KBM-7 (cell line): ENCODE measurements at places on chromosomes 6 and 20.

- DNase-seq: no peak
Observed at GRCh38 chr6:3471711-3472110, 14.9 kb upstream of the SLC22A23 start.

- no peak for DNase-seq
Observed at GRCh38 chr6:49366539-49366938, 96.5 kb downstream of the MMUT start.

DNA sequence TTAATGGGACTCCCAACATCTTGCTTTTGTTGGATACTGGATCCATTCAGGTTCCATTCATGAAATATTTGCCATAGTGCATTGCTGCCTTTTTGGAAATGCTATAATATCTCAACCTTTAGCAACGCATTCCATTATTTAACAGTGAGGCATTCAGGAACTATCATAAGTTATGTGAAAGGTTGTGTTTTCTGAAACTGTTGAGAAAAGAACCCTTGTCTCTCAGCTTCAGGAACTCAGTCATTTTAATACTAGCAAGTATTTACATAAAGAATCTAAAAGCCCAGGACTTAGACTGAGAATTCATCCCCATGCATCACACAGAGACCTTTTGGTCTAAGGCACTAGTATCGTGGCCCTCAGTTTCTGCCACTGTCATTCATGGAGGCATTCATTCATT, 24.9 kb upstream of the SASH1 start:
- no peak for DNase-seq

DNA sequence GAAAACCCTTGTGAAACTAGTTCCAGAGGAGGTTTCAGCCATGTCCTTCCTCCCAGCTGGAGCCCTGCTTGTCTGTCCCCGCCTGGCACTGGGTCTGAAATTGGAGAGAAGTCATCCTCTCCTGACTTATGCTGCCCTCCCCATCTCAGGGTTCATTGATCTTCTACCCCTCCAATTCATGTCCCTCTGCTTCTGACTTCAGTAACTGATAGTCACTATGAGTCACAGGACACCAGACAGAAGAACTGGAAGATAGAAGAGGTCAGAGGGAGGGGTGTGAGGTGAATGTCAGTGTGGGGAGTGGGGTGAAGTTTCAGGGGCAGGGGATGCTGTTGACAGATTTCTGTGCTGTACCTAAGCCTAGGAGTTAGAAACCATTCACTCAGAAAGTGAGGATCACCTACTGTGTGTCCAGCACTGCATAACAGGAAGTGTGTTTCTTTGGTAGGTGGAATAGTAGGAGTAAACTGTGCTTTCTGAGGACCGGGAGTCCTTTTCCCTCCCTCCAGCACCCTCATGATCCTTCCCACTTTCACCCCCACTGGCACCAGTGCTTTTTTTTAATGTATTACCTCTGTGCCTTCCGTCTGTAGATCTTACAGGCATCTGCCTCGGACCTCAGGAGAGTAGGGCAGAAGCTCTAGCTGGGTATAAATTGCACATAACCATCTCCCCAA, 627 bp upstream of the RPP21 start:
- DNase-seq: no peak

DNA sequence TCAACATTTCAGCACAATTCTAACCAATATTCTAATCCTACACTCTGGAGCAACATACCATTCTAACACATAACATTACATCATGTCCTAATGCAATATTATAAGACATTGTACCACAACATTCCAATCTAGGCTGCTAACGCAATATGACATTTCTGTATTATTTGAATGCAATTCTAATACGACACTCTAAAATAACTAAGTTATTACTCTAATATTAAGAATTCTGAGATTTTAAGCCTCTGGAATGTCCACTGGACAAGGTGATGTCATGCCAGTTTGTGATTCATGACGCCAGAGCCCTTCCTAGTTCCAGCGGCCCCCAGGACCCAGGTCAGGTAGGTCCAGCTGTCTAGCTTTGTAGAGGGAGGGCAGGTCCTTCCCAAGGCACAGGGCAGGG, 69.7 kb upstream of the SIRPA start:
- DNase-seq: no peak

DNA sequence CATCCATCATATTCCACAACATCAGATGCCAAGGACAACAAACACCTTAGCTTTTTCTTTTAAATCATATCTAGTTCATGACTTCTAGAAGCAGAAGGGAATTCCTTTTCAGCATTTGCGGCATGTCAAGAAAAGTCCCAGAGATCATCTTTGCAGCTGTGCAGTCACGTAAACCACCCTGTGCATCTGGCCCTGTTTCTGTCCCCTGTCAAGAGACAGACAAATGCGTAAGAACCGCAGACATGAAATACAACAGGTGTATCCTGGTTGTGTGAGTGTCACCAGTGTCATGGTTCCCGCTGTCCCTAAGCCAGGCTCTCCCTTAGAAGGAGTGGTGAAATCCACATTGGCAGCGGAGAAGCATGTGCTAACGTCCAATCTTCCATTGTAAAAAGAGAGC, 28.1 kb downstream of the LY86 start:
- no peak for DNase-seq

GRCh38 chr20:46276531-46276930, 31.8 kb downstream of the CDH22 start:
- DNase-seq: no peak

- no peak for DNase-seq
Observed at GRCh38 chr6:24981386-24981760, 45.6 kb upstream of the RIPOR2 start.

DNA sequence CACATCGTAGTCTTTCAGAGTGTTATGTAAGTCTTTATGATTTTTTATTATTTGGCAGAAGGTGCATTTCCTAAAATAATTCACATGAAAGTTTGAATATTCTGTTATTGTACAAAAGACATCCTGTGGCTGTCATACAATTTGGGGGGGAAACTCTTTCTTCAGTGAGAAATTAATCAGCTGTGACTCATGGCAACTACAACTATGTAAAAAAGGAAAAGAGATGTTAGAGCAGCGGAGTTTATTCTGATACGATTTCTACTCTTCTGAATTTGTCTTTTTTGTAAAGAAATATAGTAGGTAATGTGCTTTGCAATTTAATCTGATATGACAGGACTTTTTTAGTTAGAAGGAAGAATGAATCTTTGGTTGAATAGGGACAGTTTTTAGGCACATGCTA, 14.2 kb downstream of the COL19A1 start:
- DNase-seq: no peak

- DNase-seq: no peak
Observed at GRCh38 chr20:31759836-31760518, 20.9 kb downstream of the TPX2 start.

DNA sequence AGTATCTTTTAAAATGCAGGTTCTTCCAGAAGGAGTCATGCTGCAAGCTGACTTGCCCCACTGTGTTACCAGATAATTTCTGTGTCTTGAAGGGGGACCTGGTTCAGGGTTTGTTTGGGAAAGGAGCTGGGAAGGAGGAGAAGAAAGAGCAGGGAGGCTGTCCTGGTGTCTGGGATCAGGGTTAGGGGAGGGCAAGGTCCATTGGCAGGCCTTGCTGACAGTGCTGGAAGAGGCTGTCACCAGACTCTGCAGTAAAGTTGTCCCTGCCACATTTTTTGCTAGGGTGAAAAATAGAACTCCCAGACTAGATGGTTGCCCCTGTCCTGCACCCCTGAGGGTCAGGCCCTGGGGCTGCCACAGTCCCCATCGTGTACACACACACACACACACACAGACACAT, 14.9 kb downstream of the GLP1R start:
- no peak for DNase-seq
